ENCODE measurements at places on chromosomes 2 and 18. TPM values are rescaled to one million over a fixed set of nuclear protein-coding genes. Genes with fewer than 3 reads are reported as not detected.

Gene SPEG
- 134 TPM for total RNA-seq

DNA sequence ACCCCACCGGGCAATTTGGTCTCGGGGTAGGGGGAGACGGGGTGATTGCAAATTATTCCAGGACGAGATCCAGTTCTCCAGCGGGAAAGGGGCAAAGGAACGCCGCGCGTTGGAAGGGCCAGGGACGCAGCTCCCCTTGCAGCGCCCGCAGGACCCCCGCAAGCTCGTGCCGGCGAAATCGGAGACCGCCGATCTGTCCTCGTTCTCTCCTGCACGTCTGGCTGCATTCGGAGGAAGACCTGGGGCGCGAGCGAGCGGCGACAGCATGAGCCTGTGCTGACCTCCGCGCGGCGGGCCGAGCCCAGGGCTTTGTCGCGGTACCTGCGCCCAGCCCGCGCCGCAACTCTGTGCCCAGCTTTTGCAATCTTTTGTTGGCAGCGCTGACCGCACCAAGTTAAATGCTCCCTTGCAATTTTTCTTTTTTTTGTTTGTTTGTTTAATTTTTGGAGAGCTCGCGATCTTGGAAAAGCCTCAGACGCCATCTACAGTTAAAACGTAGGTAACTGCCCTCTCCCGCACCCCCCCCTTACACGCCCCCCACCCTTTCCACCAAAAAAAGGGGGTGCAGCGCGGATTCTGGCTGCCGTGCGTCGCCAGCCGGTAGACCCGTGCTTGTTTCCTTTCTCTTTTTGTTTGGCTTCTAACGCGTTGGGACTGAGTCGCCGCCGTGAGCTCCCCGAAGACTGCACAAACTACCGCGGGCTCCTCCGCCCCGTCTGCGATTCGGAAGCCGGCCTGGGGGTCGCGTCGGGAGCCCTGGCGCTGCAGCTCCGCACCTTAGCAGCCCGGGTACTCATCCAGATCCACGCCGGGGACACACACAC, 667 bp downstream of the TRIB2 start:
- DNase-seq, result peak; percentile 53
- no peaks in the 10 kb centered on the region for H3K36me3 ChIP-seq
- H3K27ac ChIP-seq, result peak overlapping the region; percentile 99
- peak overlapping the region; percentile 74 for H3K4me3 ChIP-seq
- peaks cover 11% of the 10 kb centered on the region for H3K4me1 ChIP-seq

DNA sequence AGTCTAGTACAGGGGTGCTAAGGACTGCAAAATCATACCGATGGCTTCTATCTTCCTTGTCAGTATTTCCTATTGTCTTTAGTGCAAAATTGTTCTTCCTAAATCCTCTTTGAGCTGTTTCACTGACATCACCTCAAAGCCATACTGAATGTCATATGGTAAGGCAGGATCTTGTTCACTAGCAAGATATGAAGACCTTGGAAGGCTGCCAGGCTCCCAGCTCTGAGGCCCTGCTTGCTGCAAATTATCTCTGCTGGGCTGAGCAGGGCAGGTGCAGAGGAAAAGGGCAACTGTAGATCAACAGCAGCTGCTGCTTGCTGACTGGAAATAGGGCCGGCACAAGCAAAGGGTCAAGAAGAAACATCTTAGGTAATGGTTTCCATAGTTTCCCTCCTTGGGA, 58.2 kb downstream of the PMAIP1 start:
- no peaks in the 10 kb centered on the region for H3K27me3 ChIP-seq
- peak; percentile 48 for DNase-seq
- no peak overlapping the region for H3K27ac ChIP-seq
- H3K4me3 ChIP-seq, result no peak overlapping the region

GRCh38 chr18:12314591-12315305, 6.7 kb downstream of the TUBB6 start:
- peaks cover 15% of the 10 kb centered on the region for H3K4me1 ChIP-seq
- H3K27me3 ChIP-seq, result no peaks in the 10 kb centered on the region
- H3K4me3 ChIP-seq, result no peak overlapping the region
- DNase-seq, result no peak
- peak overlapping the region; percentile 86 for H3K27ac ChIP-seq
- peaks cover 70% of the 10 kb centered on the region for H3K36me3 ChIP-seq
